ENCODE measurements at places on chromosomes 16 and 17.

- no peak for DNase-seq
Observed at GRCh38 chr17:31266042-31266441, 31.0 kb downstream of the OMG start.

DNA sequence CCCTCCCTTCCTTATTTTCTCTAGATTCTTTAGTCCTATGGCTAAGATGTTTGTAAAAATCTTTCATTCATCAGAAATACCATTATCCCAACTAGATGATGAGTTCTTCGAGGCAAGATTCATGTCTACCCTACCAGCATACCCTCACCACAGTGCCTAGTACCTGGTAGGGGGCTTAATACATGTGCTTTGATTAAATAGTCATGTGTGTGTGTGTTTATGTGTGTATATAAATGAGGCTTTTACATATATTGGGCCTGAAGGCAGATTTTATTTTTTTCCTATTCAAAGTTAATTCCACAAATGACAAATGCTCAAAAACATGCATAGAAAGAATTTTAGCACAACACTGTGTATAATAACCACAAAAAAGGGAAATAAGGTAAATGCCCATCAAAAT, 193.0 kb upstream of the IRX3 start:
- DNase-seq, result no peak

DNA sequence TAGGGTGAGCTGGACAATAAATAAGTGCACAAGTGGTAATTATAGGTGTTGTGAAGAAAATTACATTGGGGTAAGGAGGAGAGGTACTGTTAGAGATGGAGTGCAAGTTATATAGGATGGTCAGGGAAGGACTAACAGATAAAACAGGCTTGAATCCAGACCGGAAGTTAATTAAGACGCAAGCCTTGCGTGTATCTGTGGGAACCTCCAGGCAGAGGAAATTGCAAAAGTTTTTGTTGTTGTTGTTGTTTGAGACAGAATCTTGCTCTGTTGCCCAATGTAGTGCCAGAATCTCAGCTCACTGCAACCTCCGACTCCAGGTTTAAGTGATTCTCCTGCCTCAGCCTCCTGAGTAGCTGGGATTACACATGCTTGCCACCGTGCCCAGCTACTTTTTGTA, 2.4 kb upstream of the ZNF18 start:
- no peak for DNase-seq

DNA sequence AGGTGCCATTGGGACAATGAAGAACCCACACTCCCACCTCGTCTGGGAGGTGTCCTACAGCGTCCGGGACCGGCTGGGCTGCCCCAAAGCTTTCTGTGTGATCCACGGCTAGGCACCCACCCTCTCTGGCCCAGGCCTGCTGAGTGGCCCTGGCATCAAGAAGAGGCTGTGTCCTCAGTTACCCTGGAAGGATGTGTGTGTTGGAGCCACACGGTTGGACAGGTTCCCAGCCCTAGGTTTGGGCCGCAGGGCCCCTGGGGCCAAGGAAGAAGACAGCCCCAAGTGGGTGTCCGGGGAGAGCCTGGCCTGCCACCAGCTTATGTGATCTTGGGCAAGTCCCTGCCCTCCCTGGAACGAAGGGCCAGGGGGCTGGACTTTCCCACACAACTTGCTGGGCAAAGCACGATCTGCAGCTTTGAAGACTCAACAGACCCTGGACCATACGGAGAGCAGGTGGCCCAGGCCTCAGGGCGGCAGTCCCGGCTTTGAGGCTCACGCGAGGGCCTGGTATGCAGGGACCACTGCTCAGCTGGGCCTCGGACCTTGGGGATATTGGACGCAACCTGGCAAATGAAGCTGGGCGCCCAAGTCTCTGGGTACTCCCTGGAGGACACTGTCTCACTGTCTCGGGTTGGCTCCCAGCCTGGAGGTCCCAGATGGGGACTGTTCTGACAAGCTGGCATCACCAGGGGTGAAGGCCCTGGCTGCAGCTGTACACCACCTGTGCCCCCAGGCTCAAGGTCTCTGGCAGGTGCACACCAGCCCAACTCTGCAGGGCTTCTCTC, 17.5 kb downstream of the MYBBP1A start:
- DNase-seq, result no peak

- peak; percentile 50 for DNase-seq
Observed at GRCh38 chr17:27529230-27529796, 73.1 kb downstream of the KSR1 start.

DNA sequence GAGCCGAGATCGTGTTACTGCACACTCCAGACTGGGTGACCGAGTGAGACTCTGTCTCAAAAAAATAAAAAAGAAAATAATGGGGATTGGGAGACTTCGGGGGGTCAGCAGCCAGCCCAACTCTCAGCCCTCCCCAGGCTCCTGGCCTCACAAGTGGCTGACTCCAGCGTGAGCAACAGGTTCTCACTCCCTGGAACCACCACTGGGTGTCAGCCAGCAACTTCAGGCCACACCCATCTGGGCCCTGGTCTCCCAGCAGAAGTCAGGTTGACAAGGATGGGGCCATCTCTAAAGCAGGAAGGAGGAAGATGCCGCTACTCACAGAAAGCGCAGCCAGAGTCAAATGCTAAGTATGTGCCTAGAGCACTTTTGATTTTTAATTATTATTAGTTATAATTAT, 139.4 kb downstream of the C16orf78 start:
- DNase-seq, result peak; percentile 46

DNA sequence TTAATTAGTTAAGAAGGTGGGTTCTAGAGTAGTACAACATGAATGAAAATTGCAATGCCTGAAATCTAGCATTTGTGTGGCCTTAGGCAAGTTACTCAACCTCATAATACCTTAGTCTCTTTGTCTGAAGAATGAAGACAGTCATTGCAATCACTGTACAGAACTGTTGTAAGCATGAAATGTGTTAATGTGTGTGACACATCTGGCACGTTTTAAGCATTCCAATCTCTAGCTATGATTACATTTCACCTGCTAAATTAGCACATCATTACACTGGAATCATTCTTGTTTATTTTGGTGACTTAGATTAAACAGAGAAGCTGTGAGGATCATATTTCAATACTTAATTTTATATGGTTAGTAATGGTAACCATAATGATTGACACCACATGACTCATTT, 629.7 kb upstream of the KIF2B start:
- no peak for DNase-seq

DNA sequence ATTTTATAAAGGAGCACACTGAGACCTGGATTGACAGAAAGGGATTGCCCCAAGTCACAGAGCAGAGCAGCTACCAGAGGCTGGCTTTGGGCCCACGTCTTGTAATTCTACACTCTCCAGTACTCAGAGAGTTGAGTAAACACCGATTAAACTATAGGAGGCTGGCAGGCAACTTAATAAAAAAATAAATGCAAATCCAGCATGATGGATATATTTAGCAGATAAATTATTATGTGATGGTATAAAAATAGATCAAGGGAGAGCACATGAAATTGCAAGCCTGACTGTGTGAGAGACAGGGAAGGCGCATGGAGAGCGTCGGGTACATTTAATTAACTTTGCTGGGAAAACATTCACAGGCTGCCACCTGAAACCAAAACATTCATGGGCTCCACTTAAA, 87.7 kb upstream of the CCL2 start:
- DNase-seq, result no peak

DNA sequence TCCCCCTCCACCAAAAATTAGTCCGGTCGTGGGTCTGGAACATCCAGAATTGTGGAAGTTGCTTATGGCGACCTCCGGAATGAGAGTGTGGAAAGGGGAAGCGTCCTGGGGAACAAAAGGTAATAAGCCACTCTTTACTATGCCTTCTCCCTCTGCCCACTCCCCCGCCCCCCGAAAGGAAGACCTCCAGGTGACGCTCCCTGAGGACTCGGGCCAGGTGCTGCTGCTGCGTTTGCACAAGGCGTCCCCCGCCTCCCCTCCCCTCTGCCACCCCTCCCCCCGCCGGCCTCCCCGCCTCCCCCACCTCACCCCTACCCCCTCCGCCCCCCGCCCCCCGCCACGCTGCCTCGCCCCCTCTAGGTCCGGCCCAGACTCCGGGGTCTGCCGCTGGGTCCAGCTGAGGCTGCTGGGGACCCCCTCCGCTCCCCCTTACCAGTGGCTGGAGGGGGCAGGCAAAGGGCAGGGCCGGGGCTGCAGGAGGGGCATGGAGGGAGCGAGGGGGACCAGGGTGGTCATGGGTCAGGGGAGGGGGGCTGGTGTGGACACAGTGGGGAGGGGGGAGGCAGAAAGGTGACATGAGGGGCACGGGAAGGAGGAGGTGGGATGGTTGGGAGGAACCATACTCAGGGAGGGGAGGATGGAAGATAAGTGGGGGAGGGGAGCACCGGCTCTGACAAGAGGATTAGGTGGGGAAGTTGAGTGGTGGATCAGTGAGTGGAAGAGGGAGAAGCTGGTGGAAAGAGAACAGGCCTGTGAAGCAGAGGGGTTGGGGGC, 23.6 kb downstream of the ALOX12B start:
- DNase-seq, result no peak

- no peak for DNase-seq
Observed at GRCh38 chr17:73824321-73824720, 180.1 kb upstream of the SDK2 start.

GRCh38 chr17:45740553-45741330, 43.4 kb upstream of the CRHR1 start:
- peak; percentile 70 for DNase-seq

DNA sequence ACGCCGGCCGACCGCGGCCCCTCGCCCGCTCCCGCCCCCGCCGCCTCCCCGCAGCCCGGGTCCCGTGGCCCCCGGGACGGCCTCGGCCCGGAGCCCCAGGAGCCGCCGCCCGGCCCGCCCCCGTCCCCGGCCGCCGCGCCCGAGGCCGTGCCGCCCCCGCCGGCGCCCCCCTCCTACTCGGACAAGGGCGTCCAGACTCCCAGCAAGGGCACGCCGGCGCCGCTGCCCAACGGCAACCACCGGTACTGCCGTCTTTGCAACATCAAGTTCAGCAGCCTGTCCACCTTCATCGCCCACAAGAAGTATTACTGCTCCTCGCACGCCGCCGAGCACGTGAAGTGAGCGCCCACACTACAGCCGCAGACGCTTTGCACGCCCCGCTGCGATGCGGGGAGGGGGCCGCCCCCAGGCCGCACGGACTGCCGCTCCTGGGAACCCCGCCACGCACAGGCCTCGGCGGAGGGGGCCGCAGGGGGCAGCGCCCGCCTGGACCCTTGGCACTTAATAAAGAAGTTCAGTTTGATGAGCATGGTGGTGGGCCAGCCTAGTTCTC, 35.5 kb upstream of the ZC3H18 start:
- no peak for DNase-seq

DNA sequence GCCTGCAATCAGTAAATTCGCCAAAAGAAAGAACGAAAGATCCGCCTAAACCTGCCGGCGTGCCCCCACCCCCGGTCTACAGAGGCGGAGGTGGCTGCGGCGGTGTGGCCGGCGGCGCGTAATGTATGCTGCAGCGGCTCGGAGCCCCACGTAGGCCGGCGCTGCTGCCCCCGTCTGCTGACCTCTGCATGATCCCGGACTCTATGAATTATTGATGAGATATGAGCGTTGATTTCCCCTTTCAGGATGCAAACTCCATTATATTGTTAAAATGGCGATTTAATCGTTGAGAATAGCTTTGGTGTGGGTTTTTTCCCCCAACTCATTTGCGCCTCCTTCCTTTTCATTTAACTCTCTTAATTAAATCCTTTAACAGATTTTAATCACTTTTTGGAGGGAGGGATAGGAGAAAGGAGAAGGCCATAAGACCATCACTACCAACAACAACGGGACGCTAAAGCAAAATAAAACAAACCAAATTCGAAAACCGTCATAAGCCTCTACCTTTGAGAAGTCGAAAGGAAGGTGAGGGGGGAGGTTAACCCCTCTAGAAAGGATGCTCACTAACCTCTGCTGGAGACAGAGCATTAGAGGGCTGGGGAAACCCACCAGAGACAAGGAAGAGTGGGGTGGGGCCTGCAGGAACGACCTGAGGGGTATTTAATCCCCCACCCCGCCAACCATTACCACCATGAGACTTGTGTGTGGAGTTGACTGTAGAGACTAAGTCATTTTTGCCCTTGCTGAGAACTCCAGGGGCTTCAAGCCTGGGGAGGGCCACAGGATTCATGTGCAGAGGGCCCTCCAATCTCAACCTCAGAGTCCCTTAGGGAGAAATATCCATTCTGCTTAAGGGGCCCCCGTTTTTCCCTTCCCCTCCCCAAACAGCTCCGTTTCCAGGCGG, 3.4 kb downstream of the HOXB3 start:
- DNase-seq, result no peak

DNA sequence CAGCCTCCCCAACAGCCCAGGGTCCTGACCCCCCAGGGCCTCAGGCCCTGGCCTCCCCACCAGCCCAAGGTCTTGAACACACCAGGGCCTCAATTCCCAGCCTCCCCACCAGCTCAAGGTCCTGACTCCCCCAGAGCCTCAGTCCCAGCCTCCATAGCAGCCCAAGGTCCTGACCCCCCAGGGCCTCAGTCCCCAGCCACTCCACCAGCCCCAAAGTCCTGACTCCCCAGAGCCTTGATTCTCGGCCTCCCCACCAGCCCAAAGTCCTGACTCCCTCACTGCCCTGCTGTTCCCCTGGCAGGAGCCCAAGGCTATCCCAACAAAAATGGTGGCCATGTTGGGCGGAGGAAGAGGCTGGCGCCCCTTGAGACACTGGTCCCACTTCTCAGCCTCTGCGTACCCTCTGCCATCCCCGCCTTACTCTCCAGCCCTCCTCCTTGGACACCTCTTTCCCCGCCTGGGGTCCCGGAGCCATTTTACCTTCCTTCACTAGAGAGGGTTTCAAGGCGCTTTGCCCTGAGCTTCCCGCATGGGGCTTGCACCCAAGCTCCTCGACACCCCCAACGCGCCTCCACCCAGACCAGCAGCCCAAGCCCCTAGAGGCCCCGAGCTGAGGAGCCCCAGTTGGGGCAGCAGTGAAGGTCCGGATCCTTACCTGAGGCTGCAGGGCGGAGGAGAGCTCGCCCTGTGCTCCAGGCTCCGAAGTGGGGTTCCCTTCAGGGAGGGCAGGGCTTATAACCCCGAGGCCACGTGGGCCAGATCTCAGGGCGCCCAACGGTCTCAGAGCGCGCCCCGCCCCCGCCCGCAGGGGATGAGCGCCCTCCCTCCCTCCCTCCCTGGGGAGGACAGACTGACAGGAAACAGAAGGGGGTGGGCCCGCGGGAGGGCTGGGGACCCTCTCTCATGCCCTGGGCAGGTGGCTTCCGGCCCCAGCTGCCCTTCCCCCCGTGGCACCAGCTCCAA, 3.5 kb upstream of the TSPOAP1 start:
- peak; percentile 68 for DNase-seq

- DNase-seq, result no peak
Observed at GRCh38 chr16:14958323-14958600, 16.6 kb upstream of the PDXDC1 start.

GRCh38 chr16:79795556-79795955, 195.0 kb upstream of the MAF start:
- DNase-seq, result no peak

DNA sequence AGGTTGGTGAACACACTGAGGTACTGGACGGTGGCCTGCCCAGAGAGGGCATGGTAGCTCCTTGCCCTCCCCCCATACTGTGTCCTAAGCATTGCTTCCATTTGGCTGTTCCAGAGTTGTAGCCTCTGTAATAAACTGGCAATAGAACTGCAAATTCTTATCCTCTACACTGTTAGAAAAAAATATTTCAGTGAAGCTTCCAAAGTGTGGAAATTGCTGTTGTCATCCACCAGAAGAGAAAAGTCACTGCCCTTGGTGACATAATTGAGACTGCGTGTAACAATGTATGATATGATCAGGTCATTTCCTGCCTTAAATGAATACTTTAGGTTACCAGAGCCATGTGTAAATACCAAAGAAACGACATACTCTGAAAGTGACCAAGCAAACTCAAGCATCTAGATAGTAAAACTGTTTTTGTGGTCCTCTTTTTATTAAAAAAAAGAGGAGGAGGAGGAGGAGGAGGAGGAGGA, 65.9 kb downstream of the CEP95 start:
- peak; percentile 87 for DNase-seq

GRCh38 chr16:57318240-57318970, 33.9 kb upstream of the PLLP start:
- no peak for DNase-seq

GRCh38 chr17:15965528-15965927, 20.6 kb downstream of the ADORA2B start:
- no peak for DNase-seq
